Activated naive CD4-positive, alpha-beta T cell (primary cell): ENCODE measurements at places on chromosomes 7 and 10.

DNA sequence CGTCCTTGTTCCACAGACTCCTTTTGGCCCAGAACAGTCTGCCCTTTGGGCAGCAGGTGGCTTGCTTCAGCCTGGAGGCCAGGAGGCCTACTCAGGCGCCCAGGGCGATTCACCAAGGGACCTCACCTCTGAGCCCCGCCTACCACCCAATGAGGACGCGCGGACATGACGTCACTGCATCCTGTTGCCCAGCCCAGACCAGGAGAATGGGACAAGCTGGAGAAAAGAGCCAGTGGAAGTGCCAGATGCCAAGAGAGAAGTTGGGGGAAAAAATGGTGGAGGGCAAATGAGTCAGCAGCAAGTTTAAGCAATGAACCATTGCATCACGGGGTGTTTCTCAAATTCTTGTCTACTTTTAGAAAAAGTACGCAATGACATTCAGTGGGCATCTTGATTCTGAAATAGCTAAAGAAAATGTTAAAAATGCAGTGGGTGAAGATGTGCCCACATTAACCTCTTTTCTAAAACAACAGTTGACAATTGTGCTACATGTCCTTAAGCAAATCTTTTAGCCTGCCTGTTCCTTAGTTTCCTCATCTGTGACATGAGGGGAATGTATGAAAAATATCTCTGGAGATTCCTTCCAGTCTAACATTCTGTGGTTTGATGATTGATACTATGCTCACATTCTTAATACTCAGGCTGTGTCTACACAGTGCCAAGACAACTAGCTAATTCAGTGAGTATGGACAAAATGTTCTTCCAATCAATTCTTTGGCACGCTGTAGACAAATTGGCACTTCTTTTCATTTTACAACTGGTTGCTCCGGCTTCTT lies 23.9 kb upstream of the LEP start:
- DNase-seq: no peak

DNA sequence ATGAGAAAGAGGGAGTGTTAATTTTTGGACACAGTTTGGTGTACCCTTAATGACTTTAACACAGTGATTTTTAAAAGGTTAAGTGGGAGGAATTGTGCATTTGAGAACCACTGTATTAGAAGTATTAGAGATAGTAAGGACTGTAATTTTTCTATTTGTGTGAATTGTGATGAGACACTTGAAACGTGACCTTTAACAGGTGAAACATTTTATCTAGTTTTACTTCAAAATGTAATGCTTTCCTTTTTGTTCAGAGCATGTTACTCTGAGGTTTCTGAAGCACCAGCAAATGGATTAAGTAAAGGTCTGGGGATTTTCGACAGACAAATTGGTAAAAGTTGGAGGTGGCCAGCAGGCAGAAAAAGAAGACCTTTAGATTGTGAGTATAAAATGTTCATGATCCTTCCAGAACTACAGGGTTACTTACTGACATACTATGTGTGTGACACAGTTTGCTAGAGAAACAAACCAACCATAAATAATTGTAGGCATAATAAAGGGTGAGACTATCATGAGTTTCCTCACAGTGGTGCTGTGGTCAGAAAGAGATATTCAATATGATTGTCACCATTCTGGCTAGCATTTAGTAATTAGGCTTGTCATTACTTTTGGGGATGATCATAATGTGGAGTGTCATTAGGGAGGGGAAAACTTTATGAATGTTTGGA lies 26.1 kb downstream of the LCOR start:
- no peak for DNase-seq

DNA sequence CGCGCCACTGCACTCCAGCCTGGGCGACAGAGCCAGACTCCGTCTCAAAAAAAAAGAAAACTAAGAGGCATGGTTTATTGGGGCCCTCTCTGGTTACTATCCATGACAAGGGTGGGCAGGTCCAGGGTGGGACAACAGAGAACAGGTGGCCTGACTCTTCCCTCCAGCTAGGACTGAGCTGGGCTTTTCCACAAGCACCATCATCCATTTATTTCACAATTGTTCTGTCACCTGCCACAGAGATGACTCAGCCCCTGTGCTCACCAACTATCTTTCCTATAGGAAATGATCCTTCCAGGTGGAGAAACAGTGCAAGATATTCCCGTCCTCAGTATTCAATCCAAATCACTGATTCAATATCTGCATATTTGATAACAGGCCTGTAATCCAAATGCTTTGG lies 44.9 kb upstream of the MYL10 start:
- DNase-seq: no peak

- DNase-seq: no peak
Observed at GRCh38 chr7:78315119-78315518, 516.5 kb downstream of the PHTF2 start.

GRCh38 chr7:95411036-95411435 lies 14.9 kb upstream of the PON3 start:
- DNase-seq: no peak

GRCh38 chr10:122422266-122422989 lies 32.0 kb upstream of the ARMS2 start:
- no peak for DNase-seq

DNA sequence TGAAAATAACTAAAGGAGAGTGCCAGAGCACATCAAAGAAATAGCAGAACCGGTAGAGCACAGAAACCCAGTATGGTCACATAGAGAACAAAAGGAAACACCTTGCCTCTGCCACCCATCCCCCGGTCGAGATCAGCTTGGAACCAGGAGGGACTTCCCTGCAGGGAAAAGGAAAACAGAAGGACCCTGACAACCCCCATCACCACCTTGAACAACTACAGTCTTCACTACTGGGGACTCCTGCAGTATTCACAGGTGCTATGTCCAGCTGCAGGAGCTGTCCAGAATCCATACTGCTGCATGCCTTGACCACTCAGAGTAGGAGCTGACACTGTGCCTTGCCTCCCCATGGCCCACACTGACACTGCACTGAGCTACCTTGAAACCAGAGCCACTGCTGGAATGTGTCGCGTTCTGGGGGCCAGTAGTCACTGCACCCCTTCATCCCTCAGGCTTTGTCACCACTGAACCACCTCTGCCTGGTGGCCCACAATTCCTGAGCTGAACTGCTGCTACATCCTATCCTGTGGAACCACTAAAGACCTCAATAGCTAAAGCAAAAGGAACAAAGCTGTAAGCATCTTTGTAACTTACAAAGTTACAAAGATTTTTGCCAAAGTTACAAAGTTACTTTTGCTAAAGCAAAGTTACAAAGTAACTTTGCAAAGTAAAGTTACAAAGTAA lies 66.8 kb downstream of the TRIL start:
- DNase-seq: no peak

DNA sequence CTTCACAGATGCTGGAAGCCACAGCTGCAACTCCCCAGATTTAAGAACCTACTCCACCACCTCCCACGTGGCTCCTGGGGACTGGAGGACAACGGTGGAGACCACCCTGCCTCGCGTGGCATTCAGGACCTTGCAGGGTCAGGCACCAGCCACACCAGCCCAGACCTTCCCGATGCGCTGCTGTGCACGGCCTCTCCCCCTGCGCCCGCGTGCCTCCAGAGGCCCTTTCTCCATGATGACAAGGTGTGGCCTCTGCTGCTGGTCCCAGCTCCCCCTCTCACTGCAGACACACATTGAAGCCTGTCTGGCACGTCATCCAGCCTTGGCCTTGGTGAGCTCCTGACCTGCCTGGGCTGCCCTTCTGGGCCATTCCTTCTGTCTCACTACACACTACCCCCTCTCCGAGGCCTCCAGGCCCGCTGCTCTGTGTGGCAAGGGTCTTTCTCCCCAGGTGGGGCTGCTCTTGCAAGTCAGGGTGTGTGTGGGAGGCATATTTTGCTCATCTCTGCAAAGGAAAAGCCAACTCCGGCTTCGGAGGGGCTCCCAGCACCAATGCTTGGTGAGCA lies 254.8 kb downstream of the MAD1L1 start:
- no peak for DNase-seq

DNA sequence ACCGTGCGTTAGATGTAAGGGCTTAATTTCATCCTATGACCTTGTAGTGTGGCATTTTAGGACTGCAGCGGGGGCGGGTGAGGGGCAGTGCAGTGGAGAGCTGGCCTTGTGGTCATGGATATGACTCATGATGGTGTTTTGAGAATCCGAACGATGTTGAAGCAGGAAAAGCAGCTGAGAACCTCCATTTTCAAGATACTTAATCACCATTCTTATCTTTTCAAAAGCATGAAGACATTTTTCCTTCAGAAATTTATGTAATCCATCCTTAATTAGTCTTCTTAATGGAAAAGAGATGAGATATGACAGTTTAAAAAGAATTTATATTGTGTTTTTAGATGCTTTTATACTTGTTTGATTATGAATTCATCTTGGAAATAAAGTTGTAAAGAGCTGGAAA lies 9.6 kb downstream of the ATP5F1C start:
- DNase-seq: no peak

DNA sequence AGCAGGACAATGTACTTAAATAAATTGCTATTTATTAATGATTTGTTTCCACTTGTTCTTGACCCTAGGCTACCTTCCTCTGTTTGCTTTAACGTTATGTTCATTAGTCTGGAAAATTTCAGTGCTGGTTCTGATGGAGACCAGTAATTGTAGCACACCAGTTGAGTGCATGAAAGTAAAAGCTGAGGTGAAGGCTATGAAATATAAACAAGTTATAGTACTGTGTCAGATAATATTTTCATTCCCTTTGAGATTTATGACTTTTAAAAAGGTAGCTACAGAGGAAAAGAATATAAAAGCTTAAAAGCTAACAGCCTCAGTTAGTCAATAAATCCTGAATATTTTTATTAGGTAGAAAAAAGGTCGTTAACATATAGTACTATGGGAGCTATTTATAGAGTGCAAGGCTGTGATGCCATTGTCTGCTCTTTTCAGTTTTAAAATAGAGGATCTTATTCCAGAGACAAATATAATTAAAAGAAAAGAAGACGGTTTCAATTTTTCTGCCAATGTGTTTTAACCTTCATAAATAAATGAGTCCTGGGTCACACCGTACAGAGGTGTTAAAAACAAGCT lies 351.8 kb upstream of the ETV1 start:
- no peak for DNase-seq

DNA sequence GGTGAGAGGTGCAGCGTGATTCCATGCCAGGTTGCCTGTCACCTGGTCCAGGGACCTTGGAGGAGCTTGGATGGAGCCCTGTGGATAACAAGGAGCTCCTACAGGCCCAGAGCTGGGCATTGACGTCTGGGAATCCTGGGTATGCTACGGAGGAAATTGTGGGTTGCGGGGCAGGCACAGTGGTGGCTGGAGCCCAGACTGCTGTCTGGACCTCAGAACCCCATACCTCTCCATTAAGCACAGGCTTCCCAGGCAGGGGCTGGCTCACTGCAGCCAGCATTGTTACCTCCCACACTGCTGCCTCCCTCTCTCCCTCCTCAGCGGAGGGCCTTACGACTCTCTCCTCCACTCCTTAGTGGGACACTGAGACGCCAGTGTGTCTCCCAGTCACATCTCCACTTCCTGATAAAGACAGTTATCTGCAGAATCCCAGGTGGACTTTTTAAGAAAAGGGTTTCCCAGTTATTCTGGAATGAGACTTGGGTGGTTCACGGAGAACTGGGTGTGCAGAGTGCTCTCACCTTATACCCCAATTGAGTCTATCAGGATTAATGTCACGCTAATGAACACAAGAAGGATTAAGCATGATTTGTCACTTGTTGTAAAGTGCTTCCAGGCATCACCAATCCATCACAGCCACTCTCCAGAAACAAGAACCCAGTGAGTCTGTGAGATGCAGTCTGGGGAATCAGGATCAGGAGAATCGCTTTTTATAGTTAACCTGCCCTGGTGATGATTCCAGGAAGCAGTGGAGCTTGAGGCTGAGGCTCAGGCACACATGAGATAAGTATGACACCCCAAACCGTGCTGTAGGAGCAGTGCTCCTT lies 309.4 kb downstream of the RPS24 start:
- no peak for DNase-seq

GRCh38 chr7:28748933-28749584 lies 209.1 kb downstream of the TRIL start:
- no peak for DNase-seq

- no peak for DNase-seq
Observed at GRCh38 chr10:52312942-52313255, 1.2 kb upstream of the DKK1 start.

- DNase-seq: no peak
Observed at GRCh38 chr7:41916450-41916927, 213.6 kb upstream of the INHBA start.

- DNase-seq: no peak
Observed at GRCh38 chr7:135428011-135428410, 81.9 kb downstream of the CNOT4 start.

DNA sequence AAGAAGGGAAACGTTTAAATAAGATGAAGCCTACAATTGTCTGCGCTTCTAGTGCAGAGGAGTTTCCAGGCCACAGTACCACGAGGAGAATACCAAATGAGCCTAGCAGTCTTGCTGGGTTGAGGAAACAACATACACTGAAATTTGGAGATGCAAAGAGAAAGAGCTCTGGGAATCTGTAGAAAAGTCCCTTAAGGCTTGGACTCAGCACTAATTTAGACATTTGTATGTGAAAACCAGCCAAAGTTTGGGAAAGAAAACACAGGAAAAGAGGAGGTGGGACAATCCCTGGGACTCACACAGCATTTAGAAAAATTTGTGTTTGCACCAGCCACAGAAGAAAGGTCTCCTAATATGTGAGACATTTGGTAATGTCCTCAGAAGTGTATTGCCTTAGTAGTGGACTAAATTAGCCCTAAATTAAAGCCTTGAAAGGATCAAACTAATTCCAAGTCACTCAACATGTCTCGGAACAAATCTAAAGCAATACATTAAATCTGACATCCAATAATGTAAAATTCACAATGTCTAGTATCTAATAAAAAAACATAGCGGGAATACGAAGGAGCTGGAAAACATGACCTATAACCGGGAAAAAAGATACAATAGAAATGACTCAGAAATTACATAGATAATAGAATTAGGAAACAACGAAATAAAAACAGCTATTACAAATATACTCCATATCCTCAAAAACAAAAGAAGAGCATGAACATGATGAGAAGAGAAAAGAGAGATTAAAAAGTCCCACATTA lies 187.1 kb upstream of the NAMPT start:
- DNase-seq: no peak

GRCh38 chr10:74013004-74013403 lies 15.1 kb downstream of the VCL start:
- no peak for DNase-seq

GRCh38 chr10:75688506-75689300 lies 257.3 kb downstream of the LRMDA start:
- DNase-seq: no peak

GRCh38 chr7:66359656-66360211 lies 154.6 kb downstream of the TPST1 start:
- no peak for DNase-seq

- DNase-seq: no peak
Observed at GRCh38 chr10:92690211-92690914, 608 bp downstream of the HHEX start.

GRCh38 chr7:50724526-50725520 lies 57.9 kb downstream of the GRB10 start:
- no peak for DNase-seq

GRCh38 chr7:101386558-101387231 lies 24.0 kb downstream of the COL26A1 start:
- no peak for DNase-seq

DNA sequence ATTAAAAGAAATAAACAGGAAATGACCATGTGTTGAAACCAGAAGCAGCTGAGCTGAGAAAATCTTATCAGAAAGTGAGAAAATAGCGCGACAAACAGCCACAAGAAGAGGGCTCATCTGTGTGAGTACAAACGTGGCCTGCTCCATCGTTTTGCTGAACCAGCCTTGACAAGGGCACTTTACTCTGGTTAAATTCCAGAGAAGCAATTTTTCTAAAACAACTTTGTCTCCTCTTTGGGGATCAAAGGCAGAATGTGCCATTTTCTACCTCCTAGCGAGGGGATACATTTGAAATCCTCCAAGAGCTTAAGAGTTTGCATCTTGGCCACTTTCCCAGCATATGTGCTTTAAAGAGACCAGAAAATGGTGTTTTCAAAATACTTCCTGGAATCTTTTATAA lies 51.3 kb upstream of the VIPR2 start:
- DNase-seq: no peak
